ENCODE measurements at places on chromosomes 2 and 18. TPM values are rescaled to one million over a fixed set of nuclear protein-coding genes. Genes with fewer than 3 reads are reported as not detected.

Gene SP100
- total RNA-seq = 156 TPM

Gene CXCR1
- total RNA-seq = 5.3 TPM

Gene TOGARAM2
- total RNA-seq = 0.72 TPM

Gene SOS1
- total RNA-seq = 37.0 TPM

Gene RNF125
- 6.5 TPM for total RNA-seq

DNA sequence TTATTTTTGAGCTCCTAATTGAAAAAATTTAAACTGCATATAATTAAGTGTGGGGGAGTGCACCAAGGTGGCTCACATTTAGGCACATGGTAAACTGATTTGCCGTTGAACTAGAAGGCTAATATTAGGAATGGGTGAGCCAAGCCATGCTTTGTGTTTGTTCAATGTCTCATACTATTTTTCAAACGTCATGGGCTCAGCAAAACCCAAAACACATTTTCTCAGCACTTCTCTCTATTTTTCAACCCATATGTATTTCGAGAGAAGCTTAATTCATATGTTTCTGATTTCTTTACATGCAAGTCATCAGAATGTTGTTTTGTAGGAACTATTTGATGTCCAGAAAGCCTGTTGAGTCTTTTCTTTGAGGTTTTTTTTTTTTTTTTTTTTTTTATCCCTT, 291.2 kb downstream of the TCF4 start:
- no peak for DNase-seq

GRCh38 chr2:26767129-26767528, 3.0 kb downstream of the SLC35F6 start:
- DNase-seq = no peak

DNA sequence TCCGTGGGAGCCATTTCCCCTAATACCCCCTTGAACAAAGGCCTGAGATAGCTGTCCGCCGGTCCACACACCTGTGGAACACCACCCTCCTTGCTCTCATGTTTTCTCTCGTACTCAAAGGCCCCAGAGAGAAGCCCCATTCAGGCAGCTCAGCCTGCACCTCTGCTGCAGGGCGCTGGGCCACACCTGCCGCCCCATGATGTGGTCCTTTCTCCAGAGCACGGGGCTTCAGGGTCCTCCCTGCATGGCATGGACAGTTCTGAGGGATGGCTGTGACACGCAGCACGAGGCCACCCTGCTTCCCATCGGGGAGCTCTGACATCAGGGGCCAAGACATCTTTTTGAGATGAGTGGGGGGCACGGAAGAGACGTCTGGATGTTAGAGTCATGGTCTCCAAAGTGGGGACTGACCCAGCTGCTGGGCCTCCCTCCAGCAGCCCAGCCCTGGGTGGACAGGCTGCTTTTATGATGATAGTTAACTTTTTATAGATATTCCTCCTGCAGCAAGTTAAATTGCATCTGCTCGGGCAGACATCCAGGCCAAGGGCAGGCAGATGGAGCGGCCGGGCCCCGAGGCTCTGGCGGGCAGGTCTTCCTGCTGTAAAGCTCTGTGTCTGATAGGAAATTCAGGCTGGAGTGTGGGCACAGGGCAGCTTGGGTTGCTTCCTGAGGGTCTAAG, 56.7 kb downstream of the SDC1 start:
- no peak for DNase-seq

- no peak for DNase-seq
Observed at GRCh38 chr2:98191883-98192282, 104.9 kb downstream of the VWA3B start.

GRCh38 chr2:65922794-65923193, 490.4 kb upstream of the SPRED2 start:
- DNase-seq = peak; percentile 57

GRCh38 chr2:15331787-15332186, 229.3 kb downstream of the NBAS start:
- DNase-seq = no peak

DNA sequence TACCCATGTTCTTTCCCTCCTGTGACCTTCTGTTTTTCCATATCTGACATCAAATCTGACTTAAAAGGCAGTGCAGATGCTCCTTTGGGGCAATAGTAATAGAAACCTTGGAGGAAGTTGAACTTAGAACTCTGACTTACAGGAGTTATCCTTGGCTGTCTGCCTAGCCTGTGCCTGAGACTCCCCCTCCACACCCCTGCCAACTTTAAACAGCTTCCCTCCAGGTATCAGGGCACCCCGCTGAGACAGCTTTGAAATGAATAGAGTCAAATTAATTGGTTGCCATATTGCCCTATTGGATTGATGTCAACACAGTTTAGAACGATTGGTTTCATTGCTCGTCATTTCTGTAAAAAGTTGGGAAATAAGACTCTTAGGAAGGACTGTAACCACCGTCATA, 322.0 kb downstream of the PRKCE start:
- DNase-seq = no peak

DNA sequence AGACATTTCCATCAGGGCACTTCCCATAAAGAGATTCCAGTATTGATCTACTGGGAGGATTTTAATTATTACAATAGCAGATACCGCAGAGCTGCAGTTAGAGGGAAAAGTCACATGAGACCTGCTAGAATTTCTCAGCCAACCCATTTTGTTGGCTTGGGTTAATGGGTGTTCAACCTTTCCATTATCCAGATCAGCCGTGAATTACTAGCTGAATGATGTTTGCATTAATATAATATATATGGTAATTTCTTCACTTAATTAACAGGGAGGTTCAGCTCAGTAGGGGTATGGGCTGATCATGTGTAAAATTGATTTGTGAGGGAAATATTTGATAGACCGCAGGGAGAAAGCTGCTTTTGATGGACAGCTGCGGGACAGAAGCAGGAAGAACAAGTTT, 56.4 kb upstream of the OTX1 start:
- DNase-seq = no peak
